NCI-H1105 treated with DMSO at 0.1 percent for 48 hours (cell line): ENCODE measurements at places on chromosomes 4 and X.

DNA sequence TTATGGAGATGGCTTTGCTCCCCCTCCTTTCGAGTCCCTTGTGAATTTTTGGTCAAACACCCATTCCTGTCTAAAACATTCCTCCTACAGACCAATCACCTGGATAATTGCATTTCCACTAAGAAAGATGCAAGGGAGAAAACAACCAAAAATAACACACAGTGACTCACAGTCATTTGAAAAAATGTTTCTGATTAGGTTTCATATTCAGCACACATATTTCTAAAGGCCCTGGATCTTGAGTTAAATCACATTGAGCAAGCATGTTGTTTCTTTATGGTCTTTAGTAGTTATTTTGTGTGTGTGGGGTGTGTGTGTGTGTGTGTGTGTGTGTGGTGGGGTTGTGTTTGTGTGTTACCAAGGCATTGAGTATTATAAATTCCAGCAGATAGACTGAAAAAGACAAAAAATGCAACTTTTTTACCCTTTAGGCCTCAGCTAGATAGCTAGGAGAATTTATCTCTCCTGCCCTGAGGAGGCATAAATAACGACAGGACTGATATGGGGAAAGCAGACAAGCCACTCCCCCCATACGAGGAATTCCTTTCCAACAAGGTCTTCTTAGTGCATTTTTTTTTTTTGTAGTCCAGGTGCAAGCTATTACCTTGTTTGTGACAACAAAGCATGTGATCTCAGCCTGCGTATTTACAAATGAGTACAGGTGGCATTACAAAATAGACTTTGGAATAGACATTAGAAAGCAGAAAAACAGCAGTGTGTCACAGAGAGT is 265.4 kb upstream of the ADGRL3 start:
- DNase-seq, result peak; percentile 52

DNA sequence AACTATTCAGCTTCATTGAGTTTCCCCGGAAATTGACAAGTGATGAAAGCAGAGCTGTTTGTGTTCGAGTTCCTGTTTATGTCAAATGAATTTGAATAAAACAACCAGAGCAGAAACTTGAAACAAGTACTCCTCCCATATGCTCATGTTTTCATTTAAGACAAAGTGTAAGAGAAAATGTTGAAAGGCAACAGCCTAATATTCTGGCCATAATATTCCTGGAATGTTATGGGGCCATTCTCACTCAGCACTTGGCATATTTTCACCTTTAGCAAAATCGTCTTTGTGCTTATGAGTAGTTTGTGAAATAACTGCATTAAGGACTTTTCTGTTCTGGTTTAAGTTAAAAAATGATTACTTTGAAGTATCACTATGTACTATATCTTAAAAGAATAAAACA is 276.0 kb upstream of the FAT1 start:
- no peak for DNase-seq

GRCh38 chr4:10121568-10122208 is 5.1 kb upstream of the WDR1 start:
- DNase-seq, result no peak

DNA sequence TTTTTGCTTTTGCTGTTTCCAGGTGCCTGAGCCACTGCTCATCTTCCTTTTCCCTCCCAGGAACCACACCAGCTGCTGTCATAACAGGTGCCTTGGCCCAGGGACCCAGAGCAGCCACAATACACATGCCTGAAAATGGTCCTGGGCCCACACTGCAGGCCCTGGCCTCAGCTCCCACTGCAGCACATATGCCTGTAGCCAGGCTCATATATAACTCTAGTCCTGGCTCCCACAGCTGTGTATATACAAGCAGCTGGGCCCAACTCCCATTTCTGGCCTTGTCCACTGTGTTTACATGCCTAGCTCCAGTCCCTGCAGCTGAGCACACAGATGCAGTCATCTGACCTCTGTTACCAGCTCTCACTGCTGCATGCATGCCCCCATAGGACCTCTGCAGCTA is 930.5 kb downstream of the ADGRL3 start:
- no peak for DNase-seq

GRCh38 chr4:54986095-54986846 is 139.1 kb downstream of the KDR start:
- no peak for DNase-seq

DNA sequence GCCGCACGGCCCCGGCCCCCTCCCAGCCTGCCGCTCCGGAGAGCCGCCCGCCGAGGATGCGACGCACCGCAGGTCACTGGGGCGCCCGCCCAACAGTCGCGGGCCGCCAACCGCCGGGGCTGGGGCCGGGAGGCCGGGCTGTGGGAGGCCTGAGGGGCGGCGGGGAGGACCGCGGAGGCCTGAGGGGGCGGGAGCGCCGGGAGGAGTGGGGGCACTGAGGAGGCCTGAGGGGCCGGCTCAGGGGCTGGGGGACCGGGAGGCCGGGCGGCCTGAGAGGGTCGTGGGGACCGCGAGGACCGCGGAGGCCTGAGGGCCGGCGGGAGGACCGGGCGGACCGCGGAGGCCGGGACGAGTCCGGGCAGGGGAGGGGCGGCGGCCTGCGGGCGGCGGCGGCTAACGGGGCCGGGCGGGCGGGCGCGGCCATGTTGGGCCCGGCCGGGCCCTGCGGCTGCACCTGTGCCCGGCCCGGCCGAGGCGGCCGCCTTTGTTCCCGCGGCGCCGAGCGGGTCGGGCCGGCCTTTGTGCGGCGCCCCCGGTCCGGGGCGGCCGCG is 353 bp downstream of the NSD2 start:
- no peak for DNase-seq

DNA sequence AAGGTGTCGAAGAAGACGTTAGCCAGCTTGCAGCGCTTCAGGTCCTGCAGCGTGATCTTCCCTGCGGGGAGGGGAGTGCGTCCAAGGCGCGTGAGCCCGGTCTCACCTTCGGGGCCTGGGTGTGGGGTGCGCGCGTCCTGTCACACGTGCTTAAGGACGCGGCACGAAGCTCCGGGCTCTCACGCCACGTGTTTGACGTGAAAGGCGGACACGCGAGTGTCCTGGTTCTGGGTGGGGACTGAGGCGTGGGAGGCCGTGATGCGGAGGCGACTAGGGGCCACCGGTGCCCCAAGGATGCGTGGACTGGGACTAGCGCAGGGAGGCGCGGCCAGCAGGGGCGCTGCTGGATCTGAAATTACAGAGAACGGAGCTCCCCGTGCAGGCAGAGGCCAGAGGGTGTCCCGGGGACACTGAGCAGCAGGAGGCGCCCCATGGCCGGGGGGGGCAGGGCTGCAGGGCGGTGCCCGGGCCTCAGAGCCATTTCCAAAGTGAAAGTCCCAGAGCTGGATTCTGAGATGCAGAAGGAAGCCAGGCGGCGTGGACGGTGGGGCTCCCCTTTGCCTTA is 20.3 kb upstream of the GTPBP6 start:
- DNase-seq, result no peak

- DNase-seq, result peak; percentile 19
Observed at GRCh38 chrX:119870626-119871131, 854 bp downstream of the RNF113A start.

GRCh38 chr4:95524729-95525128 is 24.0 kb downstream of the UNC5C start:
- DNase-seq, result no peak

DNA sequence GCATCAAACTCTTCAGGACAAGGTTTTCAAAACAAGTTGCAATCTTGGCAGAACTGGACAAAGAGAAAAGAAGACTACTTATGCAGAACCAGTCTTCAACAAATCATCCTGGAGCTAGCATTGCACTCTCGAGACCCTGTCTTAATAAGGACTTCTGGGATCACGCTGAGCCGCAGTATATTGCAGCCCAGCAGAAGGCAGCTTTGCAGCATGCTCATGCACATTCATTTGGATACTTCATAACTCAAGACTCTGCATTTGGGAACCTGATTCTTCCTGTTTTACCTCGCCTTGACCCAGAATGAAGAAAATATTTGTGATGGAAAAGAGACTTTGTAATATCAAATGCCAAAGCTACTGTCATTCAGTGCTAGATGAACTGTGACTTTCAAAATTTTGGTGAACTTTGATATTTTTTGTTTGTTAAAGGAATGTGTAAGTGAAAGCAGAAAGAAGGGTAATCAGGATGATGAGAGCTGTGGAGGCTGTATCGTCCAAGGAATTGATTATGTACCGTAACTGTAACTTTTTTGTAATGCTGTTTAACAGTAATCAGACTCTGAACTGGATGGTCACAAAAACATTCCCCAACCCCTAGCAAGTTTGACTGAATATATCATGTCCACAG is 27.2 kb downstream of the HSPA4L start:
- DNase-seq, result no peak

- no peak for DNase-seq
Observed at GRCh38 chr4:34850968-34851367, 1393.3 kb downstream of the ARAP2 start.

GRCh38 chr4:152164561-152164960 is 371.3 kb downstream of the FBXW7 start:
- DNase-seq, result no peak

GRCh38 chrX:78922754-78923153 is 22.4 kb upstream of the P2RY10 start:
- DNase-seq, result no peak

GRCh38 chr4:164701665-164702064 is 52.3 kb upstream of the SMIM31 start:
- DNase-seq, result no peak

GRCh38 chr4:142168181-142168580 is 531.8 kb downstream of the IL15 start:
- DNase-seq, result no peak

DNA sequence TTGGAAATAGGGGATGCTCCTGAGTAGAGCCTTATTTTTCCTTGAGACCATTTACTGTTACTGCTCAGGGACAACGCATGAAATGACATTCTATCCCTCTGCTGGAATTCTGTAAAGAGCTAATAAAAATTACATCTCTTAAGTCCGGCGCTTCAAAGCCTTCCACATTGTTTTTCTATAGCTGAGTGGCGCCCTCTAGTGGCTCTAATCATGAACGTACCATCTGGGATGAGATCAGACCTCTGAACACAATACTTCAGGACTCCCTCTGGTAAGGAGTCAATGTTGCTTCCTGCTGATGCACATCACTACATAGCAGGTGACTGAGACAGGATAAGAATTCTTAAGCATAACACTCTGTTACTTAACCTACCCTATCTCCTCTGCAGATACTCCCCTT is 6.0 kb downstream of the HMGN5 start:
- DNase-seq, result peak; percentile 29

DNA sequence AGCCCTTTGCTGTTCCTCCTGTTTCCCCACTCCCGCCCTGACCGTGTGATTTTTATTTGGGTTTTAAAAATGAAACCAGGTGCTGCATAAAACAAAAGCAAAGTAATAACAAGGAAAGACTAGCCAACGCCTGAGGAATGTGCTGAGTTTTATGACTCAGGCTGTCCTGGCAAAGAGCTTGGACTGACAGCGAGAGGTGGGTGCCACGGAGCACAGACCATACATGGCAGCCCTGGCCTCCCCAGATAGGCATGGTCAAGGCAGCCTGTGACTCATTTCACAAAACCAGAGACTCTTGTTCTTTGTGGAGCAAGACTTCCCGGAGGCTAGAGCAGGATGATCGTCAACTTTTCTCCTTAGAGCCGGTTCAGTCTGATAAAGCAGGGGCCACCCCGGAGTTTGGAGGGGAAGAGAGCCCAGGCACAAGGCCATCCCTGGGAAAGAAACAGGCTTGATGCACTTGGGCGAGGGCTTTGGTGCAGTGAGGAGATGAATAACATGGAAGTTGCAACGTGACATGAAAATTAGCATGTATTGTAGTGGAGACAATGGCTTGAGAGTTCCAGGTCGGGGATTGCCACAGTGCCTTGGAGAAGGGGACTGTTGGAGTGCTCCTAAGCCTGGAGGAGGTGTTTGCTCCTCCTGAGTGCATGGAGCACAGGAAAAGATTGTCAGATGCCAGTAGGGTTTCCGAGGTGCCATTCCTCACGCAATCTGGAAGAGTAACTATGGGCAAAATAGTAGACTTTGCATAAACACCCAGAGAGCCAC is 54.8 kb downstream of the C4orf51 start:
- no peak for DNase-seq

DNA sequence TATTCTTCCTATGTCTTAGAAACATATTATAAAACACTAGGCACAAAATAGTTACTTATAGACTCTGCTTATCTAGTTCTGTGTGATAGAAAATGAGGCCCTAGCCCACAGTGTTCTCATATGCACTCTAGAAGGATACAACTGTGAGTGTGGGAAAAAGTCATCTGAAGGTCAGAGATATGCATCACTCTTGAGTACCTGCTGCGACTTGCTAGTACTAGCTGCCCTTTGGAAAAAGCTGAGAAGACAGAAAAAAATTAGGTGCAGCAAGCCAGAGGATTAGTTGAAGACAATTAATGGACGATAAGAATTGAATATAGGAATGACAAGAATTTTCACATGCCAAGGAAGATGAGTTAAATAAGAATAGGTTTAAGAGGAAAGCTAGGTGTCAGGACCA is 61.3 kb downstream of the MTHFD2L start:
- no peak for DNase-seq

GRCh38 chrX:124274438-124275181 is 57.9 kb upstream of the TEX13D start:
- DNase-seq, result no peak

DNA sequence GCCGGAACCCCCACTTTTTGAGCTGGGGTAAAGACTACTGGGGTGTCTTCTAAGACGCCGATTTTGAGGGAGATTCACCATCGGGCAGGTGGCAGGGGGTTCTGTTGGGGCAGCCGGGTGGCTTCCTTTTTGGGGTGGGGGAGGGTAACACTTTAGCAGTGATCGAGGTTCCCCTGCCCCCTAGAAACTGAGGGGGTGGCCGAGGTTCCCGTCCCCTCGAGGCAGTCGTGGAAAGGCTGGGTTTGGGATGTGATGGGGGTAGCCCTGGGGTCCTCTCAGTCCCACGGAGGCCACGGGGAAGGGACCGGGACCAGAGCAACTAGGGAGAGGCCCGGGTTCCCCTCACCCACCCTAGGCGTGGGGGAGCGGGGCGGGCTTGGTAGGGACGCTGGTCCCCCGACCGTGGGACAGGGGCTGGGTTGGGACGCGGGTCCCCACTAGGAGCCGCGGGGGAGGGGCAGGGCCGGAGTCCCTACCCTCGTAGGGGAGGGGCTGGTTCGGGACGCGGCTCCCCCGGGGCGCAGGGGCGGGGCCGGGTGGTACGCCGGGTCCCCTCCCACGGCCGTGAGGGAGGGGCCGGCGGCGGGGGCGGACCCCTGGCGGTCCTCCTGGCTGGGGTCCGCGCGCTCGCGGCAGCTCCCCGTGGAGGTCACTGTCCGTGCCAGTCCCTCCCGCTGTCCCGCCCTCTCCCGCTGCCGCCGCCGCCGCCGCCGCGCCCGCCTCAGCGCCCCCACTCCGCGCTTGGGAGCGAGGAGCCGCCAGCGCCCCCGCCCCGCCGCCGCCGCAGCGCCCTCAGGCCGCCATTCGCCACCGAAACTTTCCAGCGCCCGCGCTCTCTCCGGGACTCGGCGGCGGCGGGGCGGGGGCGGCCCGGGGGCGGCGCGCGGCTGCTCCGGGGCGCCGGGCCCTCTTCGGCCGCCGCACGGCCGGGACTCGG is at the start of gene TBL1X:
TSS of gene TBL1X (plus strand) at position 624 of the 937 bp plus-strand sequence. CDS start 188,529 bp downstream, outside the sequence.
- no peak for DNase-seq

DNA sequence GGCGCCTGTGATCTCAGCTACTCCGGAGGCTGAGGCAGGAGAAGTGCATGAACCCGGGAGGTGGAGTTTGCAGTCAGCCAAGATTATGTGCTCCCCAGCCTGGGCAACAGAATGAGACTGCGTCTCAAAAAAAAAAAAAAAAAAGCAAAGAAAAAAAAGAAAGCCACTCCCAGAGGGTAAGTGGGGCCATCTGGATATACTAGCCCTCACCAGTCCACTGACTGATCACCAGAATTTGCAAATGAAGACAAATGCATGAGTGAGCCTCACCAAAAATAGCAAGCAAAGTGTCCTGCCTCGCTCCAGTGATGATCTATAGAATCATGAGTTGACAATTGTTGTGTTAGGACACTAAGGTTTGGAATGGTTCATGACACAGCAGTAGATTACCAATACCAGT is 47.6 kb downstream of the ZFP42 start:
- no peak for DNase-seq

GRCh38 chr4:87038837-87039615 is 104.2 kb downstream of the AFF1 start:
- no peak for DNase-seq
